Left lung (tissue), 14 donors: ENCODE measurements at places on chromosomes 4 and X. TPM values are rescaled to one million over a fixed set of nuclear protein-coding genes. Genes with fewer than 3 reads are reported as not detected.

The OTC gene
- 0.87 TPM for total RNA-seq

DNA sequence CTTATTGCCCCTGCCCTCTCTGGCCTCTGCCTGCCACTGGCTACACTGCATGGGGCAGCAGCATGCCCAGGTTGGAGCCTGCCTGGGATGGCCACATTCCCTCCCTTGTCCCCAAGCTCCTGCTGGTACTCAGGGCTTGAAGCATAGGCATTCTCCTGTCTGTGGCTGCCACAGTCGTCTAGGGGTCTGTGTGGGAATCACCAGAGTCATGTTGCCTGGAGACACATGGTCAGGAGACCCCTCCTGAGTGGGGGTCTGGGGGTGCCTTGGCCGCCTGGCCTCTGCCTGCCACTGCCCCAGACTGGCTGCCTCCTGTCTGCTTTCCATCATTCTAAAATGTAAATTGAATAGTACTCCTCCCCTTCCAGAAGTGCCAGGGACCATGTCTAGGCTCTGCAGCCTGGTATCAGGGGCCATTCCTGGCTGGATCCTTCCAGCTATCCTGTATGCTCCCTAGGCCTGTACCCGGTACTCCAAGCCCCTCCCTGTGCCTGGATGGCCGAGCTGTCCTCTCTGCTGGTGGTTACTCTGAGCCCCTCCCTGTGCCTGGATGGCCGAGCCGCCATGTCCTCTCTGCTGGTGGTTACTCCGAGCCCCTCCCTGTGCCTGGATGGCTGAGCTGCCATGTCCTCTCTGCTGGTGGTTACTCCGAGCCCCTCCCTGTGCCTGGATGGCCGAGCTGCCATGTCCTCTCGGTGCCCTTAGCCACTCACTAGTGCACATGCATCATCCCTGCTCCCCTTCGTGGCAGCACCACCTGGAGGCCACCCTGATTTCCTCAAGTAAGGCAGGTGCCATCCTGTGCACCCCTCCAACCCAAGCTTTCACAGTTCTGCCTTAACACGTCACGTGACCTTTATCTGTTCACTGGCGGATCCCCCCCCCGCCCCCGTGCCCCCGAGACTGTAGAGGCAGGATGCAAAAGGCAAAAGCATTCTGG is 5.5 kb upstream of the NKX1-1 start:
- DNase-seq: no peak

The RAB41 gene
- not detected for total RNA-seq

DNA sequence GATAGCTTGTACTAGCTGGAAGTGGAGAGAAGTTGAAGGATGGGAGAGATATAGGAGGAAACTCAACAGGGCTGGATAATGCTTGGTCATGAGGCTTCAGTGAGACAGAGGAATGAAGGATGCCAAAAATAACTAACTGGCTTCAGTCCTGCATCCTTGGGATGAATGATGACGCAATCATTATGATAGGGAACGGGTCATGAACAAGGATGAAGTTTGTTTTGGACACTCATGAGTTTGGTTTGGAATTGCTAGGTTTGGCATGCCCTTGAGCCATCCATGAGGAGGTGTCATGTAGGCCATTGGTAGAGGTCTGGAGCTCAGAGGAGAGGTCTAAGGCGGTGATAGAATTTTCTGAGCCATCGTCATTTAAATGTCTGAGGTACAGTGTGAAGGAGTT is 160.0 kb upstream of the NHS start:
- no peak for DNase-seq

The CTAG2 gene
- total RNA-seq: not detected

DNA sequence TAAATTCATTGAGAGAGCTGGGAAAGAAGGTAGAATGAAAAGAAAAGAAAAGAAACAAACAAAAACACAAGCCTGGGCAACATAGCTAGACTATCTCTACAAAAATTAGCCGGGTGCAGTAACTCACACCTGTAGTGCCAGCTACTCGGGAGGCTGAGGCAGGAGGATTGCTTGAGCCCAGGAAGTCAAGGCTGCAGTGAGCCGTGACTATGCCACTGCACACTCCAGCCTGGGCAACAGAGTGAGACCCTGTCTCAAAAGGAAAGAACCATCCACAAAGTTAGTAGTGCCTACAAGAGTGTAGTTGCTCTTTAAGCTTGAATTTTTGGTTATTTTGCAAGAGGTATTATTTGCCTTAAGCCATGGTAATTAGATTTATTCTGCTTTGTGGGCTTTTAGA is 157.7 kb downstream of the CBR4 start:
- DNase-seq: no peak

GRCh38 chrX:7927259-7928167 is at the start of gene PNPLA4:
PNPLA4 (minus strand) TSS chrX:7927413; CDS start chrX:7926119, 1,294 bp downstream.
- DNase-seq: peak; percentile 92

GRCh38 chrX:103794119-103794518 is 17.5 kb downstream of the PLP1 start:
- DNase-seq: no peak

DNA sequence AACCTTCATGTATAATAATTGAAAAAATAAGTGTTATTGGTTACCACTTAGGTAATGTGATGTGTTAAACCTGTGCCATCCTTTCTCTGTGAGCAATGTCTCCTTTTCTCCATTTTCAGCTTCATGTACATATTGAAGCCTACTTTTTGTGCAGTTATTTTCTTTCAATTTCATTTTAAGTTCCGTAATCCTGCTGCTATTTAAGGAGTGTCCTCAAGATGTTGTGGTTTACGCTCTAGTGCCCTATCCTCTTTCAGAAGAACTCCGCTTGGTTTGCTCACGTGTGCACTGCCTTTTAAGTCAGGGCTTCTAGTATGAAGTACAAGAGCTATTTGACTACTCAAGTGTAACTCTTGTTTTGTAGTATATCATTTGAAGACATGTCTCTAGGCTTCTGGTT is 2253.2 kb upstream of the TENM3 start:
- no peak for DNase-seq

DNA sequence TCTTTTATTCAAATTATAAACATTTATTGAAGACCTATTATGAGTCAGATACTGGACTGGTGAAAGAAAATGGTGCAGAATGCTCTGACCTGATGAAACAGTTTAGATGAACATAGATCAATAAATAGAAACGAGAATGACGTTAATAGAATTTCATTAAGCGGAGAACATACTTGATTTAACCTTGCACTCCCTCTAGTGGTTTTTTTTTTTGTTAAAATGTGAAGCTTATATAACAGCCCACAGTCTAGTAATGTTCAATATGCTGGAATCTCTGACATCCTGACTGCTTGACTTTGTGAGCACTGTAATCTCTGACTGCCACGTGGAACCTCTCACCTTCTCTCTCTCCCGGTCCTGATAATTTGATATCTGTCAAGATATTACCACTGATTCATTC is 32.3 kb downstream of the HDAC8 start:
- DNase-seq: no peak

- DNase-seq: no peak
These were observed 653.6 kb upstream of the NR3C2 start for GRCh38 chr4:149095811-149096210.

The SPANXN3 gene
- not detected for total RNA-seq

- no peak for DNase-seq
These were observed 611.9 kb downstream of the STPG2 start for GRCh38 chr4:97531351-97531750.

GRCh38 chr4:93912146-93912545 is 83.6 kb downstream of the ATOH1 start:
- no peak for DNase-seq

The IL15 gene
- total RNA-seq: 4.8 TPM

DNA sequence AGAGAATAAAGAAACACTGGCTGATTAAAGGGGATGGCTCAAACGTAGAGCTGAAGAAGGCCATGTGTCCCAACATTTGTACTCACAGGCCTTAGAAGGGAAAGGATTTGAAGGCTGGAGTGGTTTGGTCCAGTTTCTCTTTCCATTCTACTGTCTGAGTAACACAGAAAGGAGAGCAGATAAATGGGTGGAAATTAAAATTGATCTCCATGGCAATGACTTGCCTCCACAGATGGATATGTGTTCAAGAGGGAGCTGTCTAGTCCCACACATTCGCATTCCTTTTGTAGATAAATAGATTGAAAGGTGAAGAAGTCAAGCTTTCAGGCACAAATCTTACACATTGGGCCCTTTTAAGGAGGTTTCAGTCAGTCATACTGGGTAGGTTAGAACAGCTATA is 74.6 kb downstream of the DOCK11 start:
- DNase-seq: no peak

DNA sequence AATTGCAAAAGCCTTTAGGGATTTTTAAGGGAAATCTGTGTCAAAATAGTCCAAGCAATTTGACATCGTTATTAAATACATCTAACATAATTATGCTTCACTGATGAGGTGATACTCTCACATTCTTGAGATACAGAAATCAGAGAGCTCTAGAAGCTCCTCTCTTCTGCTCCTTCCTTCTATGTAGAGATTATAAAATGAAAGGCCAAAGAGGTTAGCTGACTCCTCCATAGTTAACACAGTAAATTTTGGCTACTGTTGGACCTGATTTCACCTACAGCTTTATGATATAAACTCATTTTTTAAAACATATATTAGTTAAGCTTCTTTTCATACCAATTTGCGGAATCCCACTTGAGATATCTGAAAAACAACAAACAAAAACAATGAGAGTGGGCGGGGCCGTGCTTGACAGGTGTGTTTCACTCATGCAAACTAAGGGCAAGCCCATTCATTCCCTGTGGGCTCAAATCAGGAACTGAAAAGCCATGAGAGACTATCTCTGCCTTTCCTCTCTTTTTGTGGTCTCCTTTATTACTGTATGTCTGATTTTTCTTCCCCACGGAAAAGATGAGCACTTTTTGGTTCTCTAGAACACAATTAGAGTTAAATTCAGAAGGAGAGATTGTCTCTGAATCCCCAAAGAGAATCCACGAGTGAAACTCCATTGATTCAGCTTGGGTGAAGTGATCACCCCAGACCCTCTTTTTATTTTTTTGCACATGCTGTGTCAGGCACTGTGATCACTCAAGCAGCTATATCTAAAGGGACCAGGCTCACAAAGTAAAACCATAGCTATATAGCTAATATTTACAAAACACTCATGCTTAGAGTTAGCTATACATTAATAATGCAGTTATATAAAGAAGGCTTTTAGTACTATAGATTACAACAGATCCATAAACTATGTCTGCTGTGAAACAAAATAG is 566.3 kb downstream of the IL15 start:
- no peak for DNase-seq

GRCh38 chrX:74680391-74680790 is 66.0 kb upstream of the RLIM start:
- no peak for DNase-seq

DNA sequence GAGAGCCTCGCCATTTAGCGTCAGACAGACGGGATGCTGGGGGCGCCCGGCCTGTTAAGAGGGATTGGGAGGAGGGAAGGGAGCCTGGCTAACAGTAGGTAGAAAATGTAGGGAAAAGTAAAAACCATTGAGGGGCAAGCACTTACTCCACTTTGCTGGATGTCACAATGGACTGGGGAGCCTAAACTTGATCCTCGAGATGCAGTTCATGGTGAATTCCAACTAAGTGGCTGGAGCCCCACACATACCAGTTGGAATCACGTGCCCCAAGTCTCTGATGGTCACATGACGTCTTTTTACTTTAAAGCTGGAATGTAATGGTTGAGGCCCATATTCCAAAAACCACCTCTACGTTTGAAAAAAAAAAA is 1.5 kb downstream of the PLS3 start:
- DNase-seq: peak; percentile 37

The CXCL10 gene
- 31.6 TPM for total RNA-seq

The LRRC66 gene
- total RNA-seq: 0.17 TPM

The TEX13D gene
- total RNA-seq: not detected

The PRRG1 gene
- 9.8 TPM for total RNA-seq

The F9 gene
- total RNA-seq: not detected

DNA sequence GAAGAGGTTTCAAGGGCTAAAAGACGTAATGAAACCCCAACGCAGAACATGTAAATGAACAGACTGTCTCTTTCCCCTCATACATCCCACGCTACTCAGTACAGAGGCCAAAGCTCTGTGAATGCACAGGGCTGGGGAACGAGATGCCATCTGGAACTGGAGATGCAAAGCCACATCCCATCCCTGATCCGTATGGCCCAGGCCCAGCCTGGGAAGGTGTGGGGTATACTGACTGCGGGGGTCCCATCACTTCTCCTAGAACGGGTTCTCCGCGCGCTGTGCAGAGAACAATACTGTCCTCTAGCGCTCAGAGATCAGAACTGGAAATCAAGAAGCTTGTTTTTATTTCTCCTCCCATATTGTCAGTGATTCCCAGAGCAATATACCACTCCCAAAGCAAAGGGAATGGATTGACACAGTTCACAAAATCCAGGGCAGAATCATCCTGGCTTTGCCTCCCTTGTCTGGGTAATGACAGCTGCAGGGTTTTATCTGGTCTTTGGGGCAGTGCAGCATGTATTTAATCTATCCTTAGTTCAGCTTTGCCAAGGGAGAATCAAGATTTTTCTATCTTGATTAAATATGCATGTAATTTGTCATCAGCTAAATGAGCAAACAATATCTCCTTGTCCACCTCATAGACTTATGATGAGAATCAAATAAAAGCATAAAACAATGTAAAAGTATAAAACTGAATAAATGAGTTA is 47.3 kb upstream of the TLR3 start:
- DNase-seq: no peak

DNA sequence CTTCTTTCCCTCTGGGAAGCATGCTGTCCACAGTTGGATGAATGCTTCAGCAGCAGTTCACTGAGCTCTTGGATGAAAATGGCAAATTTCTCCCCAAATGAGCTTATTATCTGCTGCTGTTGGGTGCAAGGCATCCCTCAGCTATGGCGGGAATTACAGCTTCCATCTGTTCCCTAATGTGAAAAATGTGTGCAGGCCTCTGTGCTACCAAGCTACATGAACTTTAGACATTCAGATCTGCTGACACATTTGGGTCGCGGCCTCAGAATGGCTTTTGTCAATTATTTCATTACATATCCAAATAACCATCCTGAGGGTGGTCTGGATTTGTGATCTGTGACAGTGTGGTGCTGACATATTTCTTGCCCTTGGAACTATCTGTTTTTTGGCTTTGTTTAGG is 119.5 kb upstream of the SCML1 start:
- no peak for DNase-seq

- DNase-seq: no peak
These were observed 69.3 kb downstream of the YIPF6 start for GRCh38 chrX:68568136-68568535.

- no peak for DNase-seq
These were observed 363.2 kb downstream of the IL15 start for GRCh38 chr4:141999446-142000143.

DNA sequence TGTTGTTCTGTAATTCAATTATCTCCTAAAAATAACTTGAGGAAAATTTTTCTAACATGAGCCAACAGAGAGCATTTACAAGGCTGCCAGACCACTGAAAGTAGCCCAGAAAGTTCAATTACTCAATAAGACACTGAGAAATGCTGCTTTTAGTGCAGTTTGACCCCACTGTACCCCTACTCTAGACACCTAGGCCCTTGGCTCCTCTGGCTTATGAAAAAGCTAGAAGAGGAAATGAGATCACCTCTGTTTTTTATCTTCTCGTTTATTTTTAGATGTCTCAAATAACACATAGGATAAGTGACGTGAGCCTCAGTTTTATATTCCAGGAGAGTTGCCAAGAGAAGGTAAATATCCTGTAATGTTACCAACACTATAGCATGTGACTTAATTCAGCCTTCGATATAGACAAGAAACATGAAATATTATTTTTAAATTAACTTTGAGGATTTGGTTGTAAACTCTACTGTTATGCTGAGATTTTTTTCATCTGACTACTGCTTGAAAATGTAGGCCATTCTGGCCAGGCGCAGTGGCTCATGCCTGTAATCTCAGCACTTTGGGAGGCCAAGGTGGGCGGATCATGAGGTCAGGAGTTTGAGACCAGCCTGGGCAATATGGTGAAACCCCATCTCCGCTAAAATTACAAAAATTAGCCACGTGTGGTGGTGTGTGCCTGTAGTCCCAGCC is 24.4 kb downstream of the TNIP3 start:
- no peak for DNase-seq
